ENCODE measurements at places on chromosomes 16 and 17. TPM values are rescaled to one million over a fixed set of nuclear protein-coding genes. Genes with fewer than 3 reads are reported as not detected.

The KCNJ18 gene
- not detected for total RNA-seq

The GUCY2D gene
- not detected for total RNA-seq

The ATP5PD gene
- total RNA-seq, result 278 TPM

The ATP6V0A1 gene
- total RNA-seq, result 64.3 TPM

The SLC9A5 gene
- total RNA-seq, result 0.33 TPM

The OR1A1 gene
- total RNA-seq, result not detected

The FA2H gene
- 0.92 TPM for total RNA-seq

The CLEC19A gene
- total RNA-seq, result not detected

The PFAS gene
- total RNA-seq, result 9.1 TPM

The SEBOX gene
- total RNA-seq, result not detected

The CFAP52 gene
- total RNA-seq, result 1.2 TPM

The PIRT gene
- total RNA-seq, result 0.42 TPM

The PLXDC1 gene
- total RNA-seq, result 17.0 TPM

The PRR15L gene
- total RNA-seq, result not detected

The CDH13 gene
- total RNA-seq, result 3.1 TPM

The TSR1 gene
- total RNA-seq, result 49.0 TPM

The CCDC200 gene
- total RNA-seq, result not detected

The ITGB4 gene
- total RNA-seq, result 39.3 TPM

The RANGRF gene
- total RNA-seq, result 32.8 TPM

The CTF1 gene
- 6.8 TPM for total RNA-seq

The PRCD gene
- 3.9 TPM for total RNA-seq

The HCRT gene
- not detected for total RNA-seq

The CLDN7 gene
- total RNA-seq, result 3.4 TPM

The KRT12 gene
- not detected for total RNA-seq

The EPN3 gene
- total RNA-seq, result not detected

The SULT1A2 gene
- total RNA-seq, result not detected

The C17orf100 gene
- total RNA-seq, result 0.83 TPM

The HOXB1 gene
- total RNA-seq, result not detected

The PYY gene
- not detected for total RNA-seq

The CCR7 gene
- total RNA-seq, result not detected

The HSD17B1 gene
- 0.13 TPM for total RNA-seq

The DNAH17 gene
- not detected for total RNA-seq

The C1QTNF8 gene
- total RNA-seq, result not detected

The ABCC6 gene
- 0.83 TPM for total RNA-seq

The MGAT5B gene
- total RNA-seq, result 0.45 TPM

The NEURL4 gene
- total RNA-seq, result 27.0 TPM

The CACNG1 gene
- not detected for total RNA-seq

The FAM83G gene
- 3.7 TPM for total RNA-seq
